ENCODE measurements at places on chromosomes 3 and 15.

- no peak overlapping the region for H3K4me3 ChIP-seq
- peaks cover 51% of the 10 kb centered on the region for H3K4me1 ChIP-seq
- no peak overlapping the region for H3K27ac ChIP-seq
- DNase-seq, result no peak
These were observed 5.8 kb upstream of the TM4SF4 start for GRCh38 chr3:149468504-149469212.

- H3K27me3 ChIP-seq, result no peaks in the 10 kb centered on the region
- peak overlapping the region; percentile 68 for H3K27ac ChIP-seq
- DNase-seq, result no peak
- H3K4me1 ChIP-seq, result peaks cover 20% of the 10 kb centered on the region
These were observed 24.5 kb downstream of the CXCR6 start for GRCh38 chr3:45967724-45968123.

DNA sequence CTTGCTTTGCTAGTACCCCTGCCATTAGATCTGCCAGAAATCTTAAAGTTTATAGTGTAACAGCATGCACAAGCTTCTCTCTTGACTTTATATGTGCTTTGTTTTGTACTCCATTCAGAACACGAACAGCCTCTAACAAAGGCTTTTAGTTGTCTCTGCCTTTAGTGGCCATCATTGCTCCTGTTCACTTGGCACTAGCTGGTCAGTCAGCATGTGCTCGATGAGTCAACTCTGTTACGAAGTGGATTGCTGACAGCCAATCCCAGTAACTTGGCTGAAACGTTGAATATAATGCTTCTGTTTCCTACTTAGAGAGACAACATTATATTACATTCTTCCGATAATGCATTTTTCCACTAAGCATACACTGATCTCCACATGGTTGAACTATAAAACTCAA lies 349.2 kb downstream of the NAALADL2 start:
- H3K36me3 ChIP-seq, result no peaks in the 10 kb centered on the region
- no peak overlapping the region for H3K4me3 ChIP-seq
- DNase-seq, result no peak
- H3K27me3 ChIP-seq, result no peaks in the 10 kb centered on the region
- H3K4me1 ChIP-seq, result no peaks in the 10 kb centered on the region

- H3K36me3 ChIP-seq, result no peaks in the 10 kb centered on the region
- no peak overlapping the region for H3K27ac ChIP-seq
- H3K27me3 ChIP-seq, result peaks cover 11% of the 10 kb centered on the region
- DNase-seq, result no peak
These were observed 46.9 kb downstream of the WNT5A start for GRCh38 chr3:55440104-55440708.

GRCh38 chr15:100495861-100496260 lies 32.9 kb downstream of the CERS3 start:
- no peak for DNase-seq
- no peaks in the 10 kb centered on the region for H3K4me1 ChIP-seq

DNA sequence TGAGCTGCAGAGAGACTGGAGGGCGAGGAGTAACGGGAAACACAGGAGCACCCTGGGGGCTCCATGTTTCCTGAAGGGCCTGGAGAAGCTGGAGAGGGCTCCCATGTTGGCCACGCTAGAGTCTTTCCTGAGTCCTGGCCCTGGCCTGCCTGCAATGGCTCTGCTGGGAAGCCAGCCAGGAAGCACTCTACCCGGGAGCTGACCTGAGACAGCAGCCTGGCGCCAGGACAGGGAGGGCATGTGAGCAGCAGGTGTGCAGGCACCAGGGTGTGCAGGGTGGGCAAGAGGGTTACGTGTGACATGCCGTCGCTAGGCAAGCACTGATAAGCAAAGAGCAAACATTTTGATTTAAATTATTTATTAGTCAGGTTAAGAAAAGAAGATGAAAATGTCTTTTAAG lies 301.4 kb downstream of the OCA2 start:
- peaks cover 14% of the 10 kb centered on the region for H3K4me1 ChIP-seq
- DNase-seq, result no peak
- H3K4me3 ChIP-seq, result no peak overlapping the region
- H3K27me3 ChIP-seq, result peaks cover 6% of the 10 kb centered on the region
- H3K36me3 ChIP-seq, result no peaks in the 10 kb centered on the region
- no peak overlapping the region for H3K27ac ChIP-seq

DNA sequence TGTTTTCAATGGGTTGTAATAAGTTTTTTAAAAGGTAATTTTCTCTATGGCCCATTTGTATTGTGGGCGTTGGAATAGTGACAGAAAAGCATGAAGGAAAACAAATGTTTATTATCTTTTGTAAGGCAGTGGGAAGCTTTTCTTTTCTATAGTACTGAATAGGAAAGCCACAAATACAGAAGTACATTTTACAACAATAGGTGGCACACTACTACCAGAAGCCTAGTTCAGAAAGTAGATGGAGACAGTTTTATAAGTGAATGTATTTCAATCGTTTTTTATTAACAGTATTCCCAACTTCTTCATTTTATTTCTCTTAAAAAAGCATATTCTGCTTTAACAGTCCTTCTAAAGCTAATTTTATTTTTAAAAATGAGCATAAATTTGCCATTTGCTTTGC lies 296.7 kb downstream of the PTPRG start:
- no peak for DNase-seq
- no peak overlapping the region for H3K27ac ChIP-seq
- no peak overlapping the region for H3K4me3 ChIP-seq
- H3K4me1 ChIP-seq, result peaks cover 36% of the 10 kb centered on the region
- no peaks in the 10 kb centered on the region for H3K27me3 ChIP-seq

DNA sequence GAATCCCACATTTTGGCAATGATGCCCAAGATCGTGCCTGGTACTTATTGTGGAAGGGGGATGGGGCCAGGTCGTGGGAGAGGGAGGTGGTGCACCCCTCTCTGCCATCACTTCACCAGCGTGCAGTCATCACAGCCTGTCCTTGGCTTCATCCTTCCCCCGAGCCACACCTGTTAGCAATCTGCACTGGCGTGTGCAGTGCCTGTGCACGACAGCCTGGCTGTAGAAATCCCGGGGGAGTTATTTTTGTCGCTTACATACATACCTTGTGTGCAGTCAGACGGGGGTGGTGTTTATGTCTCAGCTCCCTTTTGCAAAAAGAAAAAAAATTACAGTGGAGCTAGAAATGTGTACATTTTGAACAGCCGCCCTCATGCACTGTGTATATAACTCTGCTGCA lies 216.0 kb downstream of the TLE3 start:
- peaks cover 27% of the 10 kb centered on the region for H3K4me1 ChIP-seq
- no peaks in the 10 kb centered on the region for H3K36me3 ChIP-seq
- no peaks in the 10 kb centered on the region for H3K27me3 ChIP-seq
- no peak overlapping the region for H3K4me3 ChIP-seq

- H3K4me1 ChIP-seq, result no peaks in the 10 kb centered on the region
- no peak overlapping the region for H3K27ac ChIP-seq
- no peak overlapping the region for H3K4me3 ChIP-seq
These were observed 551.3 kb downstream of the AGBL1 start for GRCh38 chr15:86630946-86631345.

DNA sequence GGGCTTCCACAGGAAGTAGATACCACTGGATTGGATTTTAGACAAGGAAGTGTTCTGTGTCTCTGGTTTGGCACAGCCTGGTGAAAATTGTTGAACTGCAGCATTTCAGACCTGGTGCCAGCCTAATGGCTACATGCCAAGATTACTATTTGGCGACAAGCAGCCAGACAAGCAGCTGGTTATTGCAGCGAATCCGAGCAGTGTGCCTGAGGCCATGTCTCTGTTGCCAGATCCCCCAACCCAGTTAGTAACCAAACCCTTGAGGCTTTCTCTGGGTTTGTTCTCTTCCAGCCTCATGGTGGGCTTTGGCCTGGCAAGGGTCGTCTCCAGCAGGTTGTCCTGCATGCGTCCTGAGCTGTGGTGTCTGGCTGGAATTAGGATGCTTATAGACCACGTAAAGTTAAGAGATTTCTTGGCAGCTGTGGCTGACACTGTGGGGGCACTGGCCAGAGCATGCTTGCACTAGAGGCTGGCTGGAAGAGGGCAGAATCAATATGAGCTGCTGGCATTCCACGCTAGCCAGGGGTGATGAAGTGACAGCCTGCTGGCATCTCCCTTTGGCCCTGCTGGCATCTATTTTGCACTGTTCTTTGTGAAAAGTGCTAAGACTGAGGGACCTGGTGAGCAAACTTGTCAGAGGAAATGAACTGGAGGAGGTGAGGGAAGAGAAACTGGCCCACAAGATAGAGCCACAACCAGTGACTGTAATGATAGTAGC lies 172.6 kb downstream of the RBMS3 start:
- peaks cover 10% of the 10 kb centered on the region for H3K4me1 ChIP-seq
- H3K27ac ChIP-seq, result no peak overlapping the region
- no peak overlapping the region for H3K4me3 ChIP-seq
- no peak for DNase-seq
- no peaks in the 10 kb centered on the region for H3K36me3 ChIP-seq

GRCh38 chr3:141738891-141739363 lies 829 bp downstream of the RNF7 start:
- peaks cover 35% of the 10 kb centered on the region for H3K4me1 ChIP-seq
- no peak for DNase-seq
- H3K27me3 ChIP-seq, result peaks cover 10% of the 10 kb centered on the region
- peaks cover 11% of the 10 kb centered on the region for H3K36me3 ChIP-seq
- peak overlapping the region; percentile 93 for H3K4me3 ChIP-seq

- no peak for DNase-seq
- peaks cover 6% of the 10 kb centered on the region for H3K27me3 ChIP-seq
- no peaks in the 10 kb centered on the region for H3K36me3 ChIP-seq
- peaks cover 6% of the 10 kb centered on the region for H3K4me1 ChIP-seq
- H3K4me3 ChIP-seq, result no peak overlapping the region
These were observed 26.5 kb upstream of the POLR2M start for GRCh38 chr15:57680021-57680420.

GRCh38 chr15:51678096-51678495 lies 3.2 kb upstream of the SCG3 start:
- H3K4me3 ChIP-seq, result no peak overlapping the region
- H3K27ac ChIP-seq, result no peak overlapping the region
- no peaks in the 10 kb centered on the region for H3K36me3 ChIP-seq
- H3K27me3 ChIP-seq, result peaks cover 43% of the 10 kb centered on the region

DNA sequence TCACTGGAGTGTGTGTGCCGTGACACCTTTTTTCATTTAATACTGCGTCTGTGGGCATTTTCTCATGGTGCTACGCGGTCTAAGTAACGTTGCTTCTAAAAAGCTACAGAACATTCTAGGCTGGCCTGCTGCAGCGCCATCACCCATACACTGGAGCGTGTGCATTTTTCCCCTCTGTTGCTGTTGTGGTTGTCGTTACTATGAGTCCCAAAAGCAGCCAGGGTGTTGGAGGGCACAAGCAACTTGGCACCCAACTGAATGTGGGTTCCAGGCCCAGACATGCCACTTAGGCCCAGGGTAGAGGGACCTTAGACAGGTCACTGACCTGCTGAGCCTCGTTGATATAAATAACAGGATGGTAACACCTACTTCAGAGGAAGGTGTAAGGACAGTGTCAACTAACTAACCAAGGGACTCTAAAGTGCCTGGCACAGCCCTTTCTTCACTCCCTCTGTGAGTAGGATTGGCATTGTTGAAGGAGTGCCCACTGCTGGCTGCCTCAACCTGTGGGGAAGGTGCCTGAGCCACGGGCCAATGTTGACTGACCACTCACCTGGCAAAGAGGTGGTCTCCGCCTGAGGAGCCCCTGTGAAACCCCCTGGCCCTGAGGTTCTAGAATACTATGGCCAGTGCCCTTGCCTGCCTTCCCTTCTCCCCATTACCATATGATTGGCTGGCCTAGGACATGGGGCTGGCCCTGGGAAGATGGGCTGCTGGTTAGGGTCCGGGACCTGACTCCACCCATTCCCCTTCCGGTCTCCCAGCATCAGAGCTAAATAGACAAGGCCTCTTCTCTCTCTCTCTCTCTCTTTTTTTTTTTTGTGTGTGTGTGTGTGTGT lies 3.5 kb downstream of the CSK start:
- peaks cover 4% of the 10 kb centered on the region for H3K36me3 ChIP-seq
- no peak for DNase-seq
- H3K4me1 ChIP-seq, result peaks cover 74% of the 10 kb centered on the region
- H3K4me3 ChIP-seq, result peak overlapping the region; percentile 43

GRCh38 chr15:42159381-42160015 lies 3.1 kb upstream of the PLA2G4F start:
- no peak for DNase-seq
- no peak overlapping the region for H3K27ac ChIP-seq
- H3K4me3 ChIP-seq, result no peak overlapping the region
- peaks cover 39% of the 10 kb centered on the region for H3K36me3 ChIP-seq
- H3K27me3 ChIP-seq, result peaks cover 3% of the 10 kb centered on the region

- H3K36me3 ChIP-seq, result peaks cover 32% of the 10 kb centered on the region
- H3K4me1 ChIP-seq, result peaks cover 39% of the 10 kb centered on the region
- no peak overlapping the region for H3K27ac ChIP-seq
- no peak for DNase-seq
- no peak overlapping the region for H3K4me3 ChIP-seq
- peaks cover 5% of the 10 kb centered on the region for H3K27me3 ChIP-seq
These were observed 40.4 kb downstream of the LPP start for GRCh38 chr3:188194332-188194731.

- no peaks in the 10 kb centered on the region for H3K36me3 ChIP-seq
- H3K27me3 ChIP-seq, result no peaks in the 10 kb centered on the region
- H3K4me3 ChIP-seq, result no peak overlapping the region
- DNase-seq, result no peak
These were observed 32.4 kb upstream of the ALCAM start for GRCh38 chr3:105334138-105334882.

- peaks cover 19% of the 10 kb centered on the region for H3K27me3 ChIP-seq
- H3K36me3 ChIP-seq, result no peaks in the 10 kb centered on the region
- no peak overlapping the region for H3K27ac ChIP-seq
- peaks cover 5% of the 10 kb centered on the region for H3K4me1 ChIP-seq
- no peak overlapping the region for H3K4me3 ChIP-seq
These were observed 158.3 kb upstream of the C2CD4B start for GRCh38 chr15:62323353-62323890.

- peak overlapping the region; percentile 86 for H3K27ac ChIP-seq
- no peak for DNase-seq
- no peaks in the 10 kb centered on the region for H3K27me3 ChIP-seq
These were observed 68.2 kb downstream of the POLQ start for GRCh38 chr3:121477589-121477988.

DNA sequence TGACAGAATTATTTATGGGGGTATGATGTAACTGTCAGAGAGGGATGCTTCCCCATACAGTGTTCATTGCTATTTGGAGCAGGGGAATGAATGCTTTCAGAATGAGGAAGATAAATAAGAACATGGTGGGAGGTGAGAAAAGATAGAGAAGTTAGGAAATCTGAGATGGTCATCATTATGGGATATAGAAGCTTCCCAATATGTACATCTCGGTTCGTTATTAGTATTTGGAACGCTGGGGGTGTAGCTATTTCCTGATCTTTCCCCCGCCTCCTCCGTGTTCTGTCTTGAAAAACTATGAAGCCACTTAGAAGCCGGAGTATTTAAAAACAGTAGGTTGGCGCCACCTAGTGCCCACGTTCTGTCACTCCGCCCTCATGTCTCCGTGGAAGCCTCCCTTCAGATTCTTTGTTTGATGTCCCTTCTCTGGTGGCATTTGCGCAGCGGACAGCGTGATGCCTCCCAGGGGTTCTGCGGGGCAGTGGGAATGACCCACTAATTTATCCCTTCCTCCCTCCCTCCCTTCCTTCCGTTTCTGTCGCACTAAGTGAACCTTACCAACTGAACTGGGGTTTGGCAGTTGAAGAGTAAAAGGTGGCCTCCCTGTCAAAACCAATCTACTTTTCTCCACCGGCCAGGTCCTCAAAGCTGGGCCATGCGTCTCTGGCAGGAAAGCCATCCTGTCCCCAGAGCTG lies 184.5 kb downstream of the FEZF2 start:
- H3K27me3 ChIP-seq, result no peaks in the 10 kb centered on the region
- H3K4me3 ChIP-seq, result no peak overlapping the region
- H3K36me3 ChIP-seq, result peaks cover 64% of the 10 kb centered on the region
- no peak overlapping the region for H3K27ac ChIP-seq
- DNase-seq, result peak; percentile 81
